Stimulated activated CD4-positive, alpha-beta T cell treated with anti-CD3 and anti-CD28 coated beads, Interleukin-12 subunit alpha, Interleukin-12 subunit beta, amount 100 ng/mL, for 48 hours (primary cell): ENCODE measurements at places on chromosomes 5 and 9.

DNA sequence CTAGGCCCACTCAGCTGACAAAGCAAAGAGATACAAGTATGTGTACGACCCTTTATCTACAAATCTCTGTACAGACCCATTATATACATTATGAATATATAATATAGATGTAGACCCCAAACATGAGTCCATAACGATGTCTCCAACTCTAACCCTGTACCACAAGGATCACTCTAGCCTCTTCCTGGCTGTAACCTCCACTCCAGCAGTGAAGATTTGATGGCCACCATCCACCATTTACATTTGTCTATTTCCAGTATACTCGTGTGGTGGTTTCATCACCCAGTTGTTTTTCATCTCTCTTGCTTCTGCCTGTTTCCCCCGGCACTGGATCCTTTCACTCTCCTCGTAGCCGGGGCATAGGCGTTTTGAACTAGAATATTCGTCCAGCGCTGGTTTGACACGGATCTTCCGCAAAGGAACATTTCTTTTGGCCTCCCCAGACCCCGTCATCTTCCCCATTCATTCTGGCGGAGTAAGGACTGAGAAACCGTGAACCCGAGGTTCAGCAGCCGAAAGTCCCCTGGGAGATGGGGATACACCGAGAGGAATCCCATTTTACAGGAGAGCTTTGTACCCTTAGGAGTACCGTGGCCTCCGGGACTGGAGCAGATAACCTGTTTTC, 828 bp upstream of the TRIO start:
- DNase-seq: no peak

DNA sequence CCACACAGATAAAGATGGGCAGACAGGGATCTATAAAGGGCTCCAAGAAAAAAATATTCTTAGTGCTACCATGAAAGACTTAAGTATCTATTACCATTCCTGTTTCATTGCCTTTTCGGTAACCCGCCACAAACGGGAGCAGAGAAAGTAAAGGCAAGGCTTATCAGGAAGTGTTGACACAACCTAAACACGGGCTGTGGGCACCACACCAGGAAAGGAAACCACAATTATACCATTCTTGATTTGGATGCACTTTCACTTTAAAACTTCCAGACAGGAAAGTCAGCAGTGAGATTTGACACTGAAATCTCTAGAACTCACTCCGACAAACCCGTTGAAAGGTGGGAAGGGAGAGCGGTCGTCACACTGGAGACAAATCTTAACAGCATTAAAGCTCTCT, 6.5 kb downstream of the TLE1 start:
- DNase-seq: no peak

- no peak for DNase-seq
These were observed 234.6 kb upstream of the CD180 start for GRCh38 chr5:67431191-67431590.

DNA sequence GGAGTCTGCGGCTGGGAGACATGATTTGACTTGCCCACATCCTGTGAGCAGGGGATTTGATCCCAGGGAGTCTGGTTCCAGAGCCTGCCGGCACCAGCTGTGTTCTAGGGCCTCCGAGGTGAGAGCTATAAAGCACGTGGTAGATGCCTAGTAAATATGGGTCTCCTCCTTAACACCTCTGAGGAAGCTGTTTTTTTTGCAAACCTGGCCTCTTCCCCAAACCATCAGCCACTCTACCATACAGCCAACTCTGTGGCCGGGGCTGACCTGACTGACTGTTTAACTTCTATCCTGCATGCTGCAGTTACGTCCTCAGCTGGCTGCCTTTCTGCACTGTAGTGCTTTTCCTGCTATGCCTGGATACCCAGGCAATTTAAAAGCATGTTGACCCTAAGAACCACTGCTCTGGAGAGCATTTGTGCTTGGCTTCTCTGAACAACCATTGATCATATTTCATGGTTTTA, 220.5 kb downstream of the SLIT3 start:
- no peak for DNase-seq

- DNase-seq: no peak
These were observed 87.3 kb downstream of the GAS1 start for GRCh38 chr9:86860006-86860405.

GRCh38 chr5:167713896-167714295, 577.5 kb upstream of the WWC1 start:
- DNase-seq: no peak

GRCh38 chr9:121538221-121538620, 38.6 kb upstream of the GGTA1 start:
- no peak for DNase-seq

DNA sequence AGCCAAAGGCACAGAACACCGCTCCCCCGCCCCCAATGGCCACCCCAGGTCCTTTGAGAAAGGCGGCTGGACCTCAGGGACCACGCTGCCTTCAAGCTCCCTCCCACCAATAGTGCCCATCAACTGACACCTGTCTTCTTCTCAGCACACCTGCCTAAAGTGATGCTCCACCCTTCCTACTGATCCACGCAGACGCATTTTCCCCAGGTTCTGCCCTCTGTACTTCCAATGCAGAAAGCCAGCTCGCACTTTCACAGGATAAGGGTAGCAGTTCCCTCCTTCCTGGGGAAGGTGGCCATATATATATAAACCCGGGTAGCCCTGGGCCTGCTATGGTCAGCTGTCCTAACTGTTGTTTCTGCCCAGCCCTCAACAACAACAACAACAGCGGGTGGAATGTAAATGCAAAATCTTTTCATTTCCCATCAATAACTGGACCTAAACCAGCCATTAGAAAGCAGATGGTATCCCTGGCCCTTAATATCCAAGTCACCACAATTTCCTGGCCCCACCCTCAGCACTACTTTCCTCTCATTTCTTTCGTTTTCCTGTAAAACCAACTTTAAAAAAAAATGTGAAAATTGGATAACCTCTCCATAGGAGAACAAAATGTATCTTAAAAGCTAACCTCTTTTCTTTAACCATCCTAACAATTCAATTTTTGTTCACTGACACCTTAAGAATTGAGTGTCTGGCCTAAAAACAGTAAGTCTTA, 1.7 kb downstream of the GOLM1 start:
- no peak for DNase-seq

- DNase-seq: no peak
These were observed 6.2 kb upstream of the CD180 start for GRCh38 chr5:67202828-67203227.

DNA sequence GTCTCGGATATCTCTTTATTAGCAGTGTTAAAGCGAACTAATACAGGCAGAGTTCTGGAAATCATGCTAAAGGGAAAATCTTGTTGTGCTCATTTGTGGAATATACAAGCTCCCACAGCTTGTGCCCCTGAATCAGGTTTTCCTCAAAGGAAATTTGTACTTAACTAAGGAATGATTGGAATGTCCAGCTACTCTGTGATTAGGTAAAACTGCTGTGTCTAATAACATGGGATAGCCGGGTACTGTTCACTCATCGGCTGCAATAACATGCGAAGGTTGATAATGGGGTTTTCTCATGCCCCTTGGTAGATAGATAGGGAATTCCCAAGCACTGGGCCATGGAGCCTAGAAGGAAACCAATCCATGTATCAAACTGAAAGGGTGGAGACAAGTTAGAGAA, 306.7 kb downstream of the NR2F1-AS1 start:
- DNase-seq: no peak

DNA sequence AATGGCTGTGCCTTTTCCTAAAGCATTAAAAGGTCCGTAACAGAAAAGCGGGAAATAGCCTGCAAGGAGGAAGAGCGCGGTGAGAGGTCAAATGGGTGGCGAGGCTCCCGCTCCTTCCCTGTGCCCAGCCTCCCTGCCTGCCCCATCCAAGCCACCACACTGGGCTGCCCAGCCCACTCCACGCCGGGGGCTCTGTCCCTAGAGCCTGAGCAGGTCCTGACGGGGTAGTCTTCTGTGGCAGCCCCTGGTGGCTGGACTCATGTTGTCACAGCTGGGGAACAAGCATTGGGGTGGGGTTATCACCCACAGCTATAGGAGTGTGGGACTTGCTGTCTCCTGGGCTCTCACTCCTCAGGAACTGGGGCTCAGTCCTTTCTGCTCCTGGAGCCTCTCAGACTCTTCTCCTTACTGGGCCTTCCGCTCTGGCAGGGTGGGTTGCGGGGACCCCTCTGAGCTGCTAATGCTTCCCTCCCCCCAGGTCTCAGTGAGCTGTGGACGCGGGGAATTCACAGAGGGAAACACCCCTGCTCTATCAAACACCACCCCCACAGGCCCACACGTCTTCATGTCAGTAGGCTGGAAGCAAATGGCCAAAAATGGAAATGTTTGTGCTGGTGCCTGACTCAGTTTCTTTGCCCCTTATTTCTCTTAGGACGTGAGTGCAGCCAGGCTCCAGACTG, 152.4 kb upstream of the PHYKPL start:
- DNase-seq: no peak

DNA sequence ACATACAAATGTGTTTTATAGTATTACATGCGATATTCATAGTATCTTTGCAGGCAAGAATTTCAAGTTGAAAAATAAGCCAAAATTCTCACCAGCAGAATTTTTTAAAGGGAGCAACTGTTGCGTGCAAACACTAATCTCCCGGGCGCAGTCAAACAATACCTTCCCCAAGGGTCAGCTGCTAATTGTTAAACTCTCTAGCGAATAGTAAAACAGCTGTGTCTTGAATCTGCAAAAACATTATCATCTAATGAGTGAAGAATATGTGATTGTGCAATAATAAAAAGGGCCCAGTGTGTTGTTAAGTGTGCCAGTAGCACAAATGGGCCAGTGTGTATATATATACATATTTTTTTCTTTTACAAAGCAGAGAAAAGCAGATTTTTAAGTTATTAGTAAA, 131.4 kb downstream of the CCDC192 start:
- no peak for DNase-seq

- no peak for DNase-seq
These were observed 38.4 kb downstream of the EXOC3 start for GRCh38 chr5:481347-481746.

DNA sequence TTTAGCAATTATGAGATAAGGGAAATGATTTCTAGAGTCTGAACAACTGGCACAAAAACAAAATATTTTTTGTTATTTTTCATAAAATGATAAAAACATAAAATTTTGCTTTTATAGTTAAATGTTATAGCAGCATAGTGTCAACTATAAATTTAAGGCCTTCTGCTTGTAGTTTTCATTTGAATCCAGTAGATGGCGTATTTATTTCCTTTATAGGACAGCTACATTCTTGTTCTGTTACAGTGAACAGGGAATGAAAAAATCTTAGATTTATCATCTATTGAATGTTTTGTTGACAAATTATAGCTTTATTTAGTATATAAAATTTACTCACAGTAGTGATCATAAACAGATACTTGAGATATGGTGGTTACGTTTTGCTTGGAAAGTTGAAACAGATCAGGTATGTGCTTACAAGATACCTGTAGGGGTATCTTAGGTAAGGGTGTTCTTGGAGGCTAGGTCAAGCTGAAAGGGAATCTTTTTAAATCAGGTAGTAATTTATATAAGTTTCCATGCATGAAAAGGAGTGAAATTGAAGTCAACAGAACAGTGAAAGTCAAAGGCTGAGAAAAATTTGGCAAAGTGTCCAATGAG, 239.3 kb upstream of the GRIN3A start:
- no peak for DNase-seq

DNA sequence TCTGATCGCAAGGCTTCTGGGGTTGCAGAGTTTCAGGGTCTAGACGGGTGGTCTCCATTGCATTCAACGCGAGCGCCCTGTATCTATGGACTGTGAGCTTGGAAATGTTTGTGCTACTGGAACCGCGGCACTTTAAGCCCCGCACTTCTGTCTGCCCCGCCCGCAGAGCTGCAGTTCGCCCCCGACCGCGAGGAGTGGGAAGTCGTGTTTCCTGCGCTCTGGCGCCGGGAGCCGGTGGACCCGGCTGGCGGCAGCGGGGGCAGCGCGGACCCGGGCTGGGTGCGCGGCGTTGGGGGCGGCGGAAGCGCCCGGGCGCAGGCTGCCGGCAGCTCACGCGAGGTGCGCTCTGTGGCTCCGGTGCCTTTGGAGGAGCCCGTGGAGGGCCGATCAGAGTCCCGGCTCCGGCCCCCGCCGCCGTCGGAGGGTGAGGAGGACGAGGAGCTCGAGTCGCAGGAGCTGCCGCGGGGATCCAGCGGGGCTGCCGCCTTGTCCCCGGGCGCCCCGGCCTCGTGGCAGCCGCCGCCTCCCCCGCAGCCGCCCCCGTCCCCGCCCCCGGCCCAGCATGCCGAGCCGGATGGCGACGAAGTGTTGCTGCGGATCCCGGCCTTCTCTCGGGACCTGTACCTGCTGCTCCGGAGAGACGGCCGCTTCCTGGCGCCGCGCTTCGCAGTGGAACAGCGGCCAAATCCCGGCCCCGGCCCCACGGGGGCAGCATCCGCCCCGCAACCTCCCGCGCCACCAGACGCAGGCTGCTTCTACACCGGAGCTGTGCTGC, 1.0 kb downstream of the ADAMTS19 start:
- no peak for DNase-seq

GRCh38 chr5:81169924-81170323, 63.2 kb upstream of the CKMT2 start:
- no peak for DNase-seq

- no peak for DNase-seq
These were observed 26.6 kb upstream of the ABLIM3 start for GRCh38 chr5:149114403-149115312.

GRCh38 chr9:137277329-137278041, at the start of gene TOR4A:
Gene TOR4A, plus strand, starts transcription at chr9:137277726. Its CDS starts 964 bp downstream, at chr9:137278690.
- no peak for DNase-seq

DNA sequence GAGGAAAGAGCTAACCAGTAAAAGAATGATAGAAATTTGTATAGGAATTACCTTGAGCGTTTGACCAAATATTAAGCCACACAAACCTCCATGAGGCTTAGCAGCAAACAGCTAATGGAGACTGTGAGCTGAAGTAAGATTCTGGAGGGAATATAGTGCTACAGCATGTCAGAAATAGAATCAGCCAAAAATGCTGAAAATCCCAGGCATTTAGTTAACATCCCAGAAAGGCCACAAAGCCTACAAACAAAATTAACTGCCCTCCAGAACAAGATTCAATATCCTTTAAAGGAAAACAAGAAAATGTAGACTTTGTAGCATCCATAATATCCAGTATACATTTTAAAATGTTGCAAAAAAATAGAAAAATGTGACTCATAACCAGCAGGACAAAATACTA, 257.8 kb upstream of the TUSC1 start:
- no peak for DNase-seq

- no peak for DNase-seq
These were observed 516.5 kb downstream of the DNAH5 start for GRCh38 chr5:13427827-13428557.

- DNase-seq: no peak
These were observed 58.0 kb downstream of the PTPN3 start for GRCh38 chr9:109440117-109440515.

GRCh38 chr5:131575660-131576227, 59.3 kb downstream of the RAPGEF6 start:
- no peak for DNase-seq
